Stimulated activated effector memory CD8-positive, alpha-beta T cell treated with anti-CD3 and anti-CD28 coated beads, Interleukin-12 subunit alpha, Interleukin-12 subunit beta, amount 100 ng/mL, for 72 hours (primary cell): ENCODE measurements at places on chromosomes 2 and 18.

DNA sequence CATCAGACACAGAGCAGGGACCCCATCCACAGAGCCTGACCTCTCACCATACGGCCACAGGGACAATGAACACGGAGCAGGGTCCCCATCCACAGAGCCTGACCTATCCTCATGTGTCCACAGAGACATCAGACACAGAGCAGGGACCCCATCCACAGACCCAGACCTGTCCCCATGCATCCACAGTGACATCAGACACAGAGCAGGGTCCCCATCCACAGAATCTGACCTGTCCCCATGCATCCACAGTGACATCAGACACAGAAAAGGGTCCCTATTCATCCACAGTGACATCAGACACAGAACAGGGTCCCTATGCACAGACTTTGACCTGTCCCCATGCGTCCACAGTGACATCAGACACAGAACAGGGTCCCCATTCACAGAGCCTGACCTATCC is 325.1 kb upstream of the RAB6C start:
- DNase-seq = no peak

- no peak for DNase-seq
These were observed 155.2 kb downstream of the TWIST2 start for GRCh38 chr2:239002954-239003623.

DNA sequence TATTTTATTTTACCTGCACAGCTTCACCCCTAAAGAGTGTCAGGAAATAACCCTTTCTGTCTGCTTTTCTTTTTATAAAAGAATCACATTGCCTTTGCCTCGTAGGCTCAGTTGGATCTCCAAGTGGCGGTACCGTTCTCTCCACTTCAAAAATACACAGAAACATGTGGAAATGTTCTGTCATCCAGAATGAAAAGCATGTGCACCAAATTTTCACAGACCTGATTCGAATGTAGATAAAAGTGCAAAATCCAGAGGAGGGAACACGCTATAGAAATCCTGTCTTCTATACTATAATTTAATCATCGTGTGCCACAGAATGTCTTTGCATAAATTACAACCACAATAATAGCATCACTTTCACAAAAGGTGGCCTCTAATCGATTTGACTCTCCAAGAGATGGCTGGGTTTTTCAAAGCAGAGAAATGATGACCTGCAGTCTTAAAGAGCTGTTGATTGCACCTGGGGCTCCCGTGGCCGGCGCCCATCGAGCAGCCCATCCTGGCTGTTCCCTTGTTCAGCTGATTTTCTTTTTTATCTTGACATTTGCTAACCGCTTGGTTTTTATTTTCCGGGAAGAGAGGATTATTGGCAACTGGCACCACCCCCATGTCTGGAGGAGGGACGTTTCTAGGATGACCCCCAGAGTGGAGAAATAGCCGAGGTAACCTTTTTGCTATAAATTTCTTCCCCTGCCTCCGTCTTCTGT is 290.2 kb downstream of the SOX11 start:
- no peak for DNase-seq

DNA sequence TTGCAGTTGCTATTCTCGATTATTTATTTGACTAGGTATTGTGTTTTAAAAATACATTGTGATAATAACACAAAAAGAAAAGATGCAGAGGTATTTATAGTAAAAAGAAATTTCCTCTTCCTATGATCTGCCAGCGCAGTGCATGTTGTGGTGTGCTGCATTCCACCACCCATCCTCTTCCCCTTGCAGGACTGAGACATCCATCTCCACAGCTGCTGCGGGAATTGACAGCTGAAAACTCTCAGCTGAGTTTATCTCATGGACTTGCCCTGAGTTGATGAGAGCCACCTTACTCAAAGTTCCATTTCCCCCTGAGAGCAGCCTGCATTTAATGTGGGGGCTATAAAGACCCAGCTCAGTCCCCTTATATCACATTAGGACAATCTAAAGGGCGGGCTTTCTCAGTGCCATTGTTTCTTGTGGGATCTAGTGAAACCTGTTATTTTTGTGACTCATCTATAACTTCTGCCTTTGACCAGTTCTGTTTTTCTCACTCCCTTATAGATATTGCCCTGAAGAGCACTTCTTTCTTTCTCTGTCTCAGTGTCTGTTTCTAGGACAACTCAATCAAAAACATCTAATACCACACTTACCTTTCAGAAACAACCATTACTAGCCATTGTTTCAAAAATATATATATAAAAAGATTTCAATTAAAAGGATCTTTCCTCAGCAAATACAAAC is 698.5 kb downstream of the NR4A2 start:
- DNase-seq = no peak

DNA sequence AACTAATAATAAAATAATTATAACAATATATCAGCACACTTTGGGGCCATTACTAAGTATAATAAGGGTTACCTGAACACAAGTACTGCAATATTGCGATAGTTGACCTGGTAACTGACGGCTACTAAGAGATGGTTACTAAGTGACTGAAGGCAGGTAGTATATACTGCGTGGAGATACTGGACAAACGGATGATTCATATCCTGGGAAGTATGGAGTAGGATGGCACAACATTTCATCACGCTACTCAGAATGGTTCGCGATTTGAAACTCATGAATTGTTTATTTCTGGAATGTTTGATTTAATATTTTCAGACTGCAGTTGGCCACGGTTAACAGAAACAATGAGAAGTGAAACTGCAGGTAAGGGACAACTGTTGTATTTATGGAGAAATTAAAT is 39.5 kb upstream of the FLACC1 start:
- no peak for DNase-seq

DNA sequence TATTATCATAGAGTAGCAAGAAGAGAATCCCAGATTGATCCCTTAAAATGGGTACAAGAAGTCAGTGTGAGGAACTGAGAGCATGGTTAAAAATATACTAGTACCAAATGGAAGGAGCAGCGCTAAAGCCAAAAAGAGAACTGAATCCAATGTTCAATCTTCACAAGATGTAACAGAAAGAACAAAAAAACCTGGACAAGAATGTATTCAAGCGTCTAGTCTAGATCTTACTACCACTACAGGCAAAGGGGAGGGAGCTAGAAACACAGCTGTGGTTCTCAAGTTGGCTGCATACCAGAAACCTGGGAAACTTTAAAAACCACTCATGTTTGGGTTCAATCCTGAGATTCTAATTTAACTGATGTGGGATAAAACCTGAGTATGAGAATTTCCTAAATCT is 57.5 kb downstream of the PIAS2 start:
- DNase-seq = no peak

DNA sequence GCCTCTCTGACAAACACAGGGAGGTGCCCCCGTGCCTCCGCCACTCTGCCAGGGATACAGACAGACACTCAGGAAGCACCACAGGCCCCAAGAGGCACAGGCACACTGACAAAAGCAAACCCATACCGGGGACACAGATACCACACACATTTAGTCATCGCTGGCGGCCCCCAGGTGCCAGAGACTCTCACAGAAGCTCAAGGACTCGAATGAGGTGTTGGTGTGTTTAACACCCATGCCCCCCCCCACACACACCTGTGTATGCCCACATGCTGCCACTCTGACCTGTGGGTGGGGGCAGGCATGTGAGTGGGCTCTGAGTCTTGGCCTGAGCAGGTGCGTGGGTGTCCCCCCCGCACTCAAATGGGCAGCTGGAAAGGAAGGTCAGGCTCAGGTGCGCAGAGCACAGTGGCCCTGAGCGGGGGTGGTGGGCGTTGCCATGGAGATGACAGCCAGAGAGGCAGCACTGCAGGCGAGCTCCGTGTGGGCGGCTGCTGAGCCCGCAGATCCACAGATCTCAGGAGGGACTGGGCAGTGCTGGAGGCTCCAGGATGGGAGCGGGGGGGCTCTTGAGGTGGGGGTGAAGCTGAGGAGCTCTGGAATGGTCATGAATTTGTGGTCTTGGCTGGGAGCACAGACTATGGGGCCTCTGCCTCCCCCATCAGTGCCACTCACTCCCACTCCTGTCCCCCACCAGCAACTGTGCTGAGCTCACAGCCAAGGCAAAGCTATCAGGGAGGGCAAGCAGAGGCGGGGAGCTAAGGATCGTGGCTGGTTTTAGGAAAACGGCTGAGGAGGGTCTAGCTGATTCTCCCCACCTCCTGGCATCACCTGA is 73.9 kb upstream of the TAF1B start:
- DNase-seq = no peak

GRCh38 chr2:160491911-160492371 is 1.7 kb downstream of the RBMS1 start:
- DNase-seq = no peak

GRCh38 chr2:56473524-56473923 is 289.7 kb downstream of the CCDC85A start:
- no peak for DNase-seq

- DNase-seq = no peak
These were observed 3.2 kb upstream of the FAM98A start for GRCh38 chr2:33602201-33602830.

DNA sequence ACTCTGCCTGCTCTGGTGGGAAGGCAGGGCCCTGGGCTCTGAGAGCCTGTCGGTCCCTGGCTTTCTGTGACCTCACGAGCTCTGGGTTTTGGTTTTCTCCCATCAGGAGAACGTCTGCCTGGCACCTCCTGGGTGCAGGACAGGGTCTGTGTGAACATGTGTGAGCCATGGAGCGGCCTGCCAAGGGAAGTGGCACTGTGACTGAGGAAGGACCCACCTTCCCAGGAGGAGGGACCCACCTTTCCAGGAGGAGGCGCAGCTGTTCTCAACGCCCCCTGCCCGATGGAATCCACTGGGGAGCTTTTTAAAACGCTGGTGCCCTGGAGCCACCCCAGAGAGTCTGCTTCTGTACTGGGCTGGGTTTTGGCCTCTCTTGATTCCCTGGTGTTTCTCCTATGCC is 168.7 kb downstream of the GLI2 start:
- no peak for DNase-seq

GRCh38 chr18:74990563-74991081 is 218.3 kb downstream of the PTGR3 start:
- DNase-seq = no peak

DNA sequence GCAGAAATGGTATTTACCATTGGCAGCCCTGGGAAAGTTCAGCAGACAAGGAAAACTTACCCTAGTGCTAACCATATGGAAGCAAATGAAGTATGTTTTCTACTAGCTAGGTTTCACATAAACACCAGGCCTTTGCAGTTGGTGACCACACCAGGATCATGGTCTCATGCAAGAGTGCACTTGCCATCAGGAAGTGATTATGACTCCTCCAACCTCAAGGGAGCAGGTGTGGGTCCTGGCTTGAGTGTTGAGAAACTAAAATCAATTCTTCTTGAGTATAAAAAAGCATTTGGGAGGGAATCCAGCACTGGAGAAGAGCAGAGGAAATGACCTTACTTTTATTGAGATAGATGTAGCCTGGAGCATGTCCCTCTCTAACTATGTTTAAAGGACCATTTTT is 56.8 kb upstream of the SPAG16 start:
- no peak for DNase-seq

DNA sequence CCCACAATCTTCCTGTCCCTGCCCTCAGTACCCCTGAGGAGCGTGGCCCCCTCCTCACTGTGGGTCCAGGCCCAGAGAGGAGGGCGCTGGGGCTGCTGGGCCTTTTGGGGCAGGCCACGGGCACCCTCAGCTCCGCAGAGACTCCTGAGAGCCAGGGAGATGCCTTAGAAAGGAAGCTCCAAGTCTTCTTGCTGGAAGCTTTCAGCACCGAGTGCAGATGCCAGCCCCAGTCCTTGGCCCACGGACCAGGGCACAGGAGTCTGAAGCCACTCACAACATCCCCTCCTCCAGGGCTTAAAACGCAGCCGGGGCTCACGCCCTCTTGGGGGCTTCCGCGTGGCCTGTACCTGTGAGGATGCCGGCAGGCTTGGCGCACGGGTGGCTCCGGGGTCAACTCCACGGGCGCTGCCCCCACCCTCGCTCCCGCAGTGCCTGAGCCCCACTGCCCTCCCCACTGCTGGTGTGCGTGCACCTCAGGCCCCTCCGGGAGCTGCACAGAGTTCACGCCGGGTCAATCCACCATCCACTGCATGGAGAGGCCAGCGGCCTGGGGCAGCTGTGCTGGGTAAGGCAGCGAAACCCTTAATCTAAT is 72.1 kb upstream of the CTDP1 start:
- DNase-seq = no peak

DNA sequence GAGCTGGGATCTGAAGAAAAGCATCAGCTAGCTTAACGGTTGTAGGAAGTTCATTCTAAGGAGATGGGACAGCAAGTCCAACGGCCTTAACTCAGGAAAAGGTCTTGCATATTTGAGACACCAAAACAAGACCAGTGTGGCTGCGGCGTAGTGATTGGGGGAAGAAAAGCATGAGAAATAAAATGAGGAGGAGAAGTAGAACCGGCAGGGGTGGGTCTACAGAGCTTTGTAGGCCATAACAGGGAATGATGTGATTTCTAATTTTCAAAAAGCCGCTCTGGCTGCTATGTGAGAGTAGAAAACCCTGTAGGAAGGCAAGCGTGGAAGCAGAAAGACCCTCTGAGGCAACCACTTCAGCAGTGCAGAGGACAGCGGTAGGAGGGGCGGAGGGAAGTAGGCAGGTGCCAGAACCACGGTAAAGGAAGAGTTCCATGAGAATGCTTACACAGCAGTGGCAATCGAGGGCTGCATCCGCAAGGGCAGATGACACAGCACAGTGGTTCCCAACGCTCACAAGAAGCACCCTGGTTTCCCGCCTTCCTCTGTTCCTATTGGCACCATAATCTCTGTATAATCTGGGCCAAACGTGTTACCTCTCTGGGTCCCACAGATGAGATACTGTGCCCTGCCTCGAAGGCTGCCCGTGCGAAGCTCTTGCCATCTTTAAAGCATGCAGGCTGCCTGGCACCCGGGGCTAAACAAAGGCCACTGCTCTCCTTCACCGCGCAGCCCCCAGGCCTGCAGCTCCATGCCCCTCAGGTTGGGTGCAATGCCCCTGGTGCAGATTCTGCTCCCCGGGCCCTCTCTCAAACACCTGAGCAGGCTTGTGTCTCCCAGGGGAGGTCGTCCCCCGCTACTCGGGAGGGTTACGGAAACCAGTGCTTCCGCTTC is 795 bp downstream of the ANKRD39 start:
- DNase-seq = peak; percentile 71

- DNase-seq = no peak
These were observed 807.5 kb downstream of the MBD2 start for GRCh38 chr18:53417003-53417402.

- no peak for DNase-seq
These were observed 47.6 kb upstream of the FN1 start for GRCh38 chr2:215483431-215483830.

GRCh38 chr18:22846088-22846683 is 86.9 kb upstream of the RBBP8 start:
- no peak for DNase-seq

GRCh38 chr2:98663511-98664090 is 55.2 kb downstream of the UNC50 start:
- DNase-seq = no peak
